Activated CD8-positive, alpha-beta memory T cell treated with anti-CD3 and anti-CD28 coated beads for 4 hours (primary cell): ENCODE measurements at places on chromosomes 16 and 17.

DNA sequence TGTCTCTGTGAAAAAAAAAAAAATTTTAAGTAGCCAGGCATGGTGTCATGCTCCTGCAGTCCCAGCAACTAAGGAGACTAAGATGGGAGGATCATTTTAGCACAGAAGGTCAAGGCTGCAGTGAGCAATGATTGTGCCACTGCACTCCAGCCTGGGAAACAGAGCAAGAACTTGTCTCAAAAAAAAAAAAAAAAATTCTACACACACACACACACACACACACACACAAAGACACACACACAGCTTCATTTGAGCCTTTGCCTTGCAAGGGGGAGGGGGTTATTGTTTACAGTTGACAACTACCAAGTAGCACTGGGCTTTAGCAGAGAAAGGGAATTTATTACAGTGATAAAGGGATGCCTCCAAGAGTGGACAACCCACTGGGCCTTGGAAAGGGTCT is 4.9 kb upstream of the POLR3E start:
- no peak for DNase-seq

DNA sequence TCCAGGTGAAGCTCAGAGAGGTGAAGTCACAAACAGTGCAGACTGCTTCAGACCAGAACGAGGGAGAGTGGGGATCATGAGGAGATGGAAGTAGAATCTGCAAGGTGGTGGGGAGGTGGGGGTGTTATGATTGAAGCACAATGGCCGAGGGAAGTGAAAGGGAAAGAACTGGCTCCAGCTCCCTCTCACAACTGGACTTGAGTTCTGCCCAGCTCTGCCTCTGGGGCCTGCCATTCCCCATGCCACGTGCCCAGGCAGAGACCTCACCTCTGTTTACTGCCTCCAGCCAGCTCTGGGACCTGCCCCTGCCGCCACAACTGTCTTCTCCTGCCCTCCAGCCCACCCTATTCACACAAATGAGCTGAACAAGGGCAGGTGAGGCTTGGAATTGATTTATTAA is 2.5 kb downstream of the PNMT start:
- DNase-seq: no peak

DNA sequence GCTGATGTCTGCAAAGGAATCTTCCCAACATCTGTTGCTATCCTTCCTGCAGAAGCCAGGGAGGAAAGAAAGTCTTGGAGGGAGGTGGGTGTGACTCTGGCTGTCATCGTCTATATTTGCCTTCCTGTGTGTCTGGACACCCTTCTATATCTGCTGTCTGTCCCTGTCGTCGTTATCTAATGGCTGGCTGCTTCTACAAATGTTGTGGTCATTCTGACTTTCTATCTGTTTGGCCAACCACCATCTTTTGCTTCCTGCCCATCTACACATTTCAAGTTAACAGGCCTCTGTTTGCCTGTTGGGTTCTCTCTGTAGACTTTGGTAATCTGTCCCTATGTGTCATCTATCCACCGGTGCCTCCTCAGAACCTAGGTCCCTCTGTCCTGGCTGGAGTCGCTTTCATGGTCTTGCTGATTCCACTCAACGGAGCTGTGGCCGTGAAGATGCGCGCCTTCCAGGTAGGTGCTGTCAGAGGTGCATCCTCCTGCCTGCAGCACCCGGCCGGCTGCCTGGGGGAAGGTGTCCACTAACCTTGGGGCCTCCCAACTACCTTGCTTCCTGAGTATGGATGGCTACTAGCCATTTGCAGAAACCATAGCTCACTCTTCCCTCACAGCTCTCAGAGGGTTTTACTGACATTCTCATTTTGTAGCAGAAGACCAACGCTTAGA is 30.2 kb downstream of the ABCC3 start:
- DNase-seq: no peak

DNA sequence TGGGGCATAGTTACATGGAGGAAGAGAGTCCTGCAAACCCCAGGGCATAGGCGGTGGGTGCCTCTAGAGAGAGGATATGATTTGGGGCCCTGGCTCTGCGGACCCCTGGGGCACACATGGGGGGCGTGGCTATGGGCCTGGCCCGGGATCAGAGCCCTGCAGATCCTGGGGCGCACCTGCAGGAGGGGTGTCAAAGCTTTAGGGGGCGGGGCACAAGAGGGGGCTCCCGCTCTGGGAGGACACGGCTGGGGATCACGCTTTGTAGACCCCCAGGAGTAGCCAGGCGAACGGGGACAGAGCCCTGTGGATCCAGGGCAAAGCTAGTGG is 497 bp downstream of the BCL7C start:
- no peak for DNase-seq

GRCh38 chr17:17712268-17712924 is 31.1 kb downstream of the RAI1 start:
- DNase-seq: no peak

GRCh38 chr17:72306037-72306436 is 185.2 kb downstream of the SOX9 start:
- no peak for DNase-seq

DNA sequence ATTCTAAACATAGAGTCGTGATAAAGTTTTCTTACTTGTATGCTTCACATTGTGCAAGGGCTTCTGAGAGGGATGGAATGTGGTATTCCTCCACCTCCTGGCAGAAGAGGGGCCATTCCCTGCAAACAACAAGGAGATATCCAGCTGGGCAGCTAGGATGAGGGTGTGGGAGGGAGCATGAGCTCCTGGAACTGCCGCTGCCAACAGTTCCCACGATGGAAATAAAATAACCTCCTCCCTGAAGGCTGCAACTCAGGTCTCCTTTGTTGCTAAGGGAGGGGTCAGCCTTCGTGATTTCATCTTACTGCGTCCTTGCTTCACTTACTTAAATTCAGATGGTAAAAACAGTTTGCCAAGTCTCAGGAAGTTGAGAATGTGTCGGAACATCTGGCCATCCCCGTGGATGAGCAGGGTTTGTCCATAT is 15.6 kb downstream of the PLEKHG4 start:
- DNase-seq: no peak

DNA sequence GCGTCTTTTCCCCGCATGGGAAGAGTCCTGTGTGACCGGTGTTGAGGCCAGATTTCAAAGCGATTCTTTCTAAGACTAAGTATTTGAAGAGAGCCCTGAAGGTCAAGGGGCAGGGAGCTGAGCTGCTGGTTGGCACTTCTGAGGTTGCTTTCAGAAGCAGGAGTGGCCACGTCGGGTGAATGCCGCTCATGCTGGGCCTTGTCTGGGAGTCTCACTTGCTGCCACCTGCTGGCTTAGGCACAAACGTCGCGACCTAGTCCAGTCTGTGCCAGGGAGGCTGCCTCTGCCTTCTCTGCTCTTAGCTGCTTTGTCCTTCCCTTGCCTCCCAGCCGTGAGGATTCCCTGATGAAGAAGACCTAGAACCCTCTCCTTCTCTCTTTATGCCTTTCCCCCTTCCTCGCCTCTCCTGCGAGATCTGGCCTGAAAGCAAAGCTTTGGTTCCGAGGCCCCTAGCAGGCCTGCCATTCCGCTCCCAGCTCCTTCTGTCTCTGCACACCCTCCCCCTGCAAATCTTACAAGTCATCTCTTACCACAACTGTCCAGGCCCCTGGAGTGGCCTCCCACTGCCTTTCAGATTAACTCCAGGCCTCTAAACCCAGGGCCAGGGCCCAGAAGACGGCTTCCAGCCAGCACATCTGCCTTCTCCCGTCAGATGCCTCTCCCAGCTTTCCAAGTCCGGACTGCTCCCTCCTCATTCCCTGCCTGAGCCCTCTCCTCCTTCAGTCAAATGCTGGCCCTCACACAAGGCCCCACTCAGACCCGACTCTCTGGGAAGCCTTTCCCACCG is 11.4 kb downstream of the CTNS start:
- DNase-seq: no peak

- no peak for DNase-seq
Observed at GRCh38 chr16:11964761-11965551, at the start of gene TNFRSF17. TSS of gene TNFRSF17 (plus strand) at chr16:11965210. CDS start at chr16:11965325, 115 bp downstream.

- no peak for DNase-seq
Observed at GRCh38 chr16:49468611-49469310, 95.2 kb downstream of the C16orf78 start.

DNA sequence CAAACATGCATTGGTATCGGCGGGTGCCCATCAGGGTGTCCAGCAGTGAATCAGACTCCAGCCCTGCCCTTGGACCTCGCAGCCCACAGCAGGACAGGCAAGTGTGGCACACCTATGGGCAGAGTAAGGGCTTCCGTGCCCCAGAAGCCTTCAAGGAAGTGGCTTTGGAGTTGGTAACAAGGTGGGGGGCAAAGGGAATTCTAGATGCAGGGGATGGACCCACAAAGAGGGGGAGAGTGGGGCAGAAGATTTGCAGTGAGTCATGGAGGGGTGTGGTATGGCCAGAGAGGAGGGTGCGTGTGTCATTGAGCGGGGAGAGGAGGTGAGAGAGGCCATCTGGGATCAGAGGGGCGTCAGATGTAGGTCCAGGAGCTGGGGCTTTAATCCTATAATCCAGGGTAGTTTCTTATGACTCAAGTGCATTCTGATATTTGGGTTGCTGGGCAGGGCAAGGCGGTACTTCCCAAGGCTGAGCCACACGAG is 8.5 kb upstream of the SPNS2 start:
- DNase-seq: no peak

DNA sequence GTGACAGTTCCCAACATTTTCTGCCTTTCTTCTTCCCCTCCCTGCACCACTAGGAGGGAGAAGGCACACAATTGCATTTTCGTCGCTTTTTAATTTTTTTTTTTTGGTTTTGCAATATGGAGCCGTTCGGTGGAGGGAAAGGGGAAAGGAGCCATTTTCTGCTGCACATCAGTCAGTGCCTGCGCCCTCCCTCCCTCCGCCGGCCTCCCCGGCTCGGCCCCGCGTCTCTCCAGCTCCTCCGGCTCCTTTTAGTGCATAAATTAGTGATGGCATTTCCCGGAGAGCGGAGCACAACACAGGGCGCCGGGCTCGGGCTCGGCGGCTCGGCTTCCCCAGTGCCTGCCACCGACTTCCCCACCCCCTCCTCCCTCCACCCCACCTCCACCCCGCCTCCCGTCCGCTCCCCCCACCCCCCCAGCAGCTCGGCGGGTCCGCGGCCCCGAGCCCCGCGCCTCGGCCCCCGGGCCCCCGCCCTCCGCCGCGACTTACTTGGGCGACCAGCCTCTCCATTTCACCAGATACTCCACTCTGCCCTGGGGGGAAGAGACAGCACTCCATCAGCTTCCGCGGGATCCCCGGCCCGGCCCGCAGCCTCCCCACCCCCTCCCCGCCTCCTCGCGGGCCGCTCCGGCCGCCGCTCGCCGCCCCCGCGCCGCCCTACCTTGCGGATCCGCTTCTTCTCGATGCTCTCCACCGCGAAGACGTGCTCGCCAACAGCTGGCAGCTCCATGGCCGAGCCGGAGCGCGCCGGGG is 542 bp downstream of the CBX4 start:
- DNase-seq: no peak

DNA sequence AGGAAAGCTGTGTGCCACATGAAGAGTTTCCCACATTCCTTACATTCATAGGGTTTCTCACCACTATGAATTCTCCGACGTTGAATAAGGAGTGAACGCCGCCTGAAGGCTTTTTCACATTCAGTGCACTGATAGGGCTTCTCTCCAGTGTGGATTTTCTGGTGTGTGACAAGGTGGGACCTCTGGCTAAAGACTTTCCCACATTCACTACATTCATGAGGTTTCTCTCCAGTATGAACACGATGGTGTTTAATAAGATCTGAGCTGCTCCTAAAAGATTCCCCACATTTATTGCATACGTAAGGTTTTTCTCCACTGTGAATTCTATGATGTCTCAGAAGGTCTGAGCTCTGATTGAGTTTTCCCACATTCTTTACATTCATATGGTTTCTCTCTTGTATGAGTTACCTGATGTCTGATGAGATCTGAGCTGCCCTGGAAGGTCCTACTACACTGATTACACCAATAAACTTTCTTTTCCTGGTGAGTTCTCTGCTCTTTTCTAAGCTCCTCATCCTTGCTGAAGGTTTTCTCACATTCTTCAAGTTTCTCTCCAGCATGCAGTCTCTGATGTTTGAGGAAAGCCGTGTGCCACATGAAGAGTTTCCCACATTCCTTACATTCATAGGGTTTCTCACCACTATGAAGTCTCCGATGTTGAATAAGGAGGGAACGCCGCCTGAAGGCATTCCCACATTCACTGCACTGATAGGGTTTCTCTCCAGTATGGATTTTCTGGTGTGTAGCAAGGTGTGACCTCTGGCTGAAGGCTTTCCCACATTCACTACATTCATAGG is 10.0 kb downstream of the ZNF594 start:
- no peak for DNase-seq

DNA sequence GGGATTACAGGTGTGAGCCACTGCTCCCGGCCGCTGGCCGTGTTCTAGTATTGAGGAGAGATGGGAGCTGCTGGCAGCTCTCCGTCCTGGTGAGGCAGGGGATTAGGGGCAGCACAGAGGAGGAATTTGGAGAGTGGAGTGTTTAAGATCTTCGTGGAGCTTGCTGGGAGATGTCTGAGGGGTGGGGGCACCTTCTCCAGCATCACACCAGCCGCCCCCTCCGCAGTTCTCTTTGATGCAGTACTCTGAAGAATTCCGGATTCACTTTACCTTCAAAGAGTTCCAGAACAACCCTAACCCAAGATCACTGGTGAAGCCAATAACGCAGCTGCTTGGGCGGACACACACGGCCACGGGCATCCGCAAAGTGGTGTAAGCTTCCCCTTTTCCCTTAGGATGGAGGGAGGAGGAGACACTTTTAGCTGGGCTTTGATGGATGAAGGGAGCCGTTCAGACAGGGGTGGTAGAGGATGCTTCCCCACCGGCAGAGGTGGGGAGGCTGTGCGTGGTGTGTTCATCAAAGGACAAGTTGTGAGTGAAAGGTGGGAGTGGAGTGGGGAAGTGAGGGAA is 11.9 kb downstream of the ITGAM start:
- DNase-seq: no peak

DNA sequence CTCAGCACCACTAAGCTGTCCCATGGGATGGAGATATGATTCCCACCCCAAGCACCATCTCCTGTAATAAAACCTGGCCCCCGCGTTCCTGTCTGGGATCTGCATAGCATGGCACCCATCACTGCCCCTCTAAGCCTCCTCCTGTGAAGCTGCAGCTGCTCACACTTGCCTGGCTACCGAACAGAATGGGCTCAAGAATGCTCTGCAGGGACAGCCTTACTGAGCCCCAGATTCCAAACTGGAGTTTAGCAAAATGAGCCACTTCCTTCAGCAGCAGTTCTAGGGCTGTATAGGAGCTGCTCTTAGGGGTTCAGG is 256.1 kb downstream of the CPPED1 start:
- no peak for DNase-seq

DNA sequence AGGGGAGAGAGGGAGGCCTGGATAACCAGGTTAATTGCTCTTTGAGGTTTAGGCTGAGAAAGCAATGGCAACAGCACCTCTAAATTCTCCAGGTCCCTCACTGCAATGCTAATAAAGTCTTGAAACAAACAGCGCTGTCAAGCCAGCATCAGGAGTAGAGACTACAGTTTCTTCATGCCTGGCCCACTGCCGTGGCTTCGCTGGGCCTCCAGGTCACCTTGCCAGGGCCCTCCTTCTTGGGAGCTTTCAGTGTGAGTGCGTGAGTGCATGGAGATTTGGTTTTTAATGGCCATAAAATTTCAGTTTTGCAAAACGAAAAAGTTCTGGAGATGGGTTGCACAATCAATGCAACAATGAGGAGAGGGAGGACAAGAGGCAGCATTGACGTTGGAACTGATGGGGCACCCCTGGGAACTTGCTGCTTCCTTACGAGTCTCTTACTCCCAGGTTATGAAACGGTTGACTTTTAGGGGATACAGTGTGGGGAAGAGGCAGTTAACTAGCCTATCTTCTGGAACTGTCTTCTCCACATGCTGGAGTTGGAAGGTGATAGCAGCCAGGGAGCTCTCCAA is 229.4 kb downstream of the XYLT1 start:
- no peak for DNase-seq
